Smooth muscle cell of the coronary artery (primary cell): ENCODE measurements at places on chromosomes 12 and 14. TPM values are rescaled to one million over a fixed set of nuclear protein-coding genes. Genes with fewer than 3 reads are reported as not detected.

The AICDA gene
- total RNA-seq: 0.08 TPM in 1 of 2 replicates, not detected in the other

The IL31 gene
- total RNA-seq: not detected in 2 replicates

The MYL6B gene
- total RNA-seq: 104 and 107 TPM in 2 replicates

The PLCZ1 gene
- not detected in 2 replicates for total RNA-seq

The CELA1 gene
- total RNA-seq: not detected in 2 replicates

The TBX3 gene
- 3.0 and 20.8 TPM in 2 replicates for total RNA-seq

The GPD1 gene
- 0.30 and 0.47 TPM in 2 replicates for total RNA-seq

The SOX5 gene
- 0.15 and 0.59 TPM in 2 replicates for total RNA-seq

The NOS1 gene
- total RNA-seq: not detected in 2 replicates

The LBHD2 gene
- not detected in 2 replicates for total RNA-seq

The CIROP gene
- 0.12 TPM in 1 of 2 replicates, not detected in the other for total RNA-seq
